ENCODE measurements at places on chromosomes 11 and 22.

DNA sequence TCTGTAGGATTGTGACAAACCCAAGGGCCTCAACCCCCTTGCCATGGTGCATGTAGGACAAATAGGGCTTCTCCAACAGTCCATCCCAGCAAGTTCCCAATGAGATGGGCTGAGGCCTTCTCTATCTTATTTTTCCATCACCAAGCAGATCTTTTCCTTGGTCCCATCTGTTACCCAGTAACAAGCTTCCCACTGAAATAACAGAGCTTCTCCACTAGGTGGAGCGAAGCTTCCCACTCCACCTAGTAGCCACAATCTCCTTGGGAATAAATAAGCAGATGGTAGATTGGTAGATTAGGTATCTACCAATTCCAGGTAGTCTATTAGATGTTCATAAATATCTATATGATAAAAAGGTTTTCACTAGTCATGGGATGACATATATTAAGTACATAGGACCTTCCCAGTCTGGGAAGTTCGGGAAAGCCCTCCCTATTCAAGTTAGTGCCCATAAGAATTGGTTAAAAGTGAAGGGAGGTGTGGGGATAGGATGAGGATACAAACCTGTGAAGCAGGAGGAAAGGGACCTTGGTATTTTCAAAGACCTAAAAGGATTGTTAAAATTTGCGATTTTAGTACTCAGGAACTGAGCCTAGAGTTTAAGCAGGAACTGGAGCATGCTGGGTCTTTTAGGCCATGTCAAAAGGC is 5.9 kb upstream of the OR52L1 start:
- DNase-seq = no peak

DNA sequence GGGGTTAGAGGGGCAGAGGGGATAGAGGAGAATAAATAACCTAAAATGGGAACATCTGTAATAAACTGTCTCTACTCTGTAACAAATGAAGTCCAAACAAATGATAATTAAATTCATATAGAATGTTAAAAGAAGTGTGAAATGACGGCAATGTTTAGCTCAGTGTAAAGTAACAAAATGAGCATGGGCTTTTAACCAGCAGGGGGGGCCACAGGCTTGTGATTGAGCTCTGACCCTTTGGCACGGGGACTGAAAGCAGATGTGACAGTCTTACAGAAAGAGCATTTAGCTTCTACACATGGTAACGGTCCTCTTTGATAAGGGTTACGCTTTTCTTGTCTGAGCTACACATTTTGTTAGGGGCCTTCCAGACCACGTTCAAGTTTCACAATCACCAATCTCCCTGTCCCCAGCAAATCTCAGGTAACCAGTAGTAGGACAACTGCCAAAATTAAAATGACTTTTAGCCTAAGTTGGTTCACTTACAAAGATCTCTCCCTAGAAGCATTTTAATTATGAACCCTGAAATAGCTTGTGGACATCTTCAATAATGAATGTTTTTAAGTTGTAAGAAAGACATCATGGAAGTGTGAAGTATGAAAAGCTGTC is 262.5 kb downstream of the DCDC1 start:
- no peak for DNase-seq

DNA sequence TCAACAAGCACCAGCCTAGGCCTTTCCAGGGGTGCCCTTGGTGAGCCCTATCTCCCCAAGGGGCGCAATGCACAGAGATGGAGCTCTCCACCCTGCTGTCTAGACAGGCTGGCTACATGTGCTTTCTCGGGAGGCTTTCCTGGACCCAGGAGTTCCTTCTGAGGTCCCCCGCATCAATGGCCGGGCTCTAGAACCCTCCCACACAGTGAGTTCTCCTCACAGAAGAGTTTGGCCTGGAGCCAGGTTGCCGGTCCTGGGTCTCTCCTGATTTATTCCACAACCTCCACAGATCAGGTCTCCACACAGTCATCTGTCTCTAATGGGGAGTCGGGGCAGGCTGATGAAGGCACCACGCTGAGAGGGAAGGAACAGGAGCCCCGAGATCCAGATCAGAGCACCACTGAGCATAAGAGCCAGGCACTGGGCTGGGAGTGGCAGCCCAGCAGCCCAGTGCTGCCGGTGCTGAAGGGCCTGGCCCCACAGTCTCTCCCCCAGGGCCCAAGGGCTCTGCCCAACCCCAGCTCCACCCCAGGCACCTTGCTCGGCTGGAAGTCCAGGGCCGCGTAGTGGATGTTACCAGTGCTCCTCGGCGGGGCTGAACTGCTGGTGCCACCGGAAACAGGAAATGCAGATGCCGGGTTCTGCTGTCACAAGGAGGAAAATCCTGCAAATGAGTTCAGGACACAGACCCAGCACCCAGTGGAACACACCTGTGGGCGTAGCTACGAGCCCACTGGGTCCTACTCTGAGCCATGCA is 44.7 kb downstream of the GAB4 start:
- DNase-seq = no peak

DNA sequence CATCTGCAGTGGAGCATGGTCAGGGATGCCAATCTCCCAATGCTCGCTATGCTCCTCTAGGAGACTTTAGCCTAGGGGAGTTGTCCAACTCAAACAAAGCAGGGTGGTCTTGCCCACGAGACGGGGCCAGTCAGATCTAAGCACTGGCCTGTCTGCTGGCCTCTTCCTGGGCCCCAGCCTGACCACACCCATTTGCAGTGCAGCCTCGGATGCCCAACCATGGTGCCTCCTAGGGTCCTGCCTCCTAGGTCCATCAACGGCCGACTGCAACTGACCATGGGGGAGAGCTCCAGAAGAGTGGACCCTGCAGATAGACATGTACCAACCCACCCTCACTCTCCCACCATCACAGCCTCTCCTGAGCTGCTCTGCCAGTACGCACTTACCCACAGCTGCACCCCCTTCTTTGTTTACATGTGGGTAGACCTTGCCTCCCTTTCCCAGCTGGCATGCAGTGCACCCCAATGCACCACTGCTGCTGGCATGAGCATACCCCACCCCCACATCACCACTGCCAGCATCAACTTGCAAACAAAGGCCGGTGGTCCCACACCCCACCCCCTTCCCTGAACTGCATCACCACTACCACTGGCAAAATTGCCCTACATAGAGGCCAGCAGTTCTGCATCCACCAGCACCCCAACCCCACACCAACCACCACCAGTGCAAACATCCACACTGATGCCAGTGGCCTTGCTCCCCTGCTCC is 27.6 kb upstream of the ARL14EP start:
- DNase-seq = no peak

GRCh38 chr11:85590848-85591483 is 36.2 kb downstream of the DLG2 start:
- DNase-seq = no peak

All from activated CD4-positive, CD25-positive, alpha-beta regulatory T cell (primary cell).